ENCODE measurements at places on chromosomes 3 and 15. TPM values are rescaled to one million over a fixed set of nuclear protein-coding genes. Genes with fewer than 3 reads are reported as not detected.

The FANCD2 gene
- 12.4 TPM for total RNA-seq

The CCR9 gene
- total RNA-seq, result not detected

The NR1I2 gene
- total RNA-seq, result not detected

The DLL4 gene
- total RNA-seq, result 3.2 TPM

The UBE3A gene
- 64.0 TPM for total RNA-seq

The TUSC2 gene
- 21.7 TPM for total RNA-seq

GRCh38 chr3:146100180-146100579 is 60.8 kb downstream of the PLOD2 start:
- DNase-seq, result no peak

- DNase-seq, result no peak
Measured at GRCh38 chr15:90227816-90228772, 5.6 kb downstream of the CIB1 start.

DNA sequence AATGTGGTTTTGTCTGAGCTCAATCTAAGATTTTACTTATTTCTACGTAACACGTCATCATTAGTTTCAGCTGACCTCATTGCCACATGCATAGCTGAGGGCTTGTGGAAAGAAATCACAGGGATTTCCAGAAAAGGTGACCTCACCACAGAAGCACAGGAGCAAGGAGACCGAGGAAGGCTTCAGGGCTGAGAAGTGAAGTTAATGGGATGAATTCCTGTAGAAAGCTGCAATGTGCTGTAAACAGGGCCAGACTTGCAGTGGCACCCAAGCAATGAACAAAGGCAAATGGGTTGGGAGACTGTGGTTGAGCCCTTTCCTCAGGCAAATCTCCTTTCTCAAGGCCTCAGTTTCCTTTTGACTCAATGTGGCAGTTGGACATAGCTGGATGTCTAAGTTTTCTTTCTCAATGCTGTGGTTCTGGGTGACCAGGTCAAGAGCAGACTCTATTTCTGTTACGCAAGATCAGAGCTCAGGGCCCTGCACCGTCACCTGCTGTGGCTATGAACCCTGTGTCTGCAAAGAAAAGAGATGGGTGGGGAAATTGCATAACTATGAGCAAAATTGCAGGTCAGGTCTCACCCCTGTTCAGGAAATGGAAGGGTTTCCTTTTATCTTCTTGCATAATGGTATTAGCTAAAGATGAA is 252.2 kb upstream of the TBL1XR1 start:
- DNase-seq, result no peak

GRCh38 chr3:108298056-108298455 is 1.7 kb downstream of the HHLA2 start:
- no peak for DNase-seq

GRCh38 chr3:171289291-171289690 is 170.9 kb downstream of the TNIK start:
- DNase-seq, result no peak

DNA sequence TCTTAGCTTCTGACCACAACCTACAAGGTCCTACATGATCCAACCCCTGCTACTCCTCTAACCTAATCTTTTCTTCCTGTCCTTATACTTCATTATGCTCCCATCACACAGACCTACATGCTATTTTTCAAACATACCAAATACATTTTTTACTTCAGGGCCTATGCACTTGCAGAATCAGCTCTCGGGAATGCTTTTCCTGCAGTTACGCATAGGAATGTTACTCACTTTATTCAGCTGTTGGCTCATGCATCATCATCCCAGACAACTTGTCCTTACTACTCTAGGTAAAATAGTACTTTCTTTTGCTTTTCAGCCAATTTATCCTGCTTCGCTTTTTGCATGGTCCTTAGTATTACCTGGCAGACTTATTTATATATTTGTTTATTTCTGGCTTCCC is 105.6 kb downstream of the OXSM start:
- DNase-seq, result no peak

DNA sequence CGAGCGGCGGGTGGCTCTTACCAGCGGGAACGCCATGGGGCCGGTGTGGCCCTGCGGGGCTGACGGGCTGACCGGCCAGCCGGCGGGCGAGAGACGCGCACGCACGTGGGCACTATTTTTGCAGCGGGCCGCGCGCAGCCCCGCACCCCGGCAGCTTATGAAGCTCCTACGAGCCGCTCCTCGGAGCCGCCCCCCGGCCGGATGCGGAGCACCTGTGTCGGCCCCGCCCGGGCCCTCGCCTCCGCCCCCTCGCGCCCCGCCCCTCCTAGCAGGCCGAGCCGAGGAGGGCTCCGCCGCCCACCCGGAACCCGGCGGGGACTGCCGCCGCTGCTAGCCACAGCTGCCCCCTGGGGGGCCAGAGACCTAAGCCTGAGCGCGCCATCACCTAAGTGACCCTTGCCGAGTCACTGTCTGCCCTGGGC is 683 bp upstream of the CPEB1 start:
- no peak for DNase-seq

- no peak for DNase-seq
Measured at GRCh38 chr3:117161816-117162215, 452.2 kb downstream of the TUSC7 start.

DNA sequence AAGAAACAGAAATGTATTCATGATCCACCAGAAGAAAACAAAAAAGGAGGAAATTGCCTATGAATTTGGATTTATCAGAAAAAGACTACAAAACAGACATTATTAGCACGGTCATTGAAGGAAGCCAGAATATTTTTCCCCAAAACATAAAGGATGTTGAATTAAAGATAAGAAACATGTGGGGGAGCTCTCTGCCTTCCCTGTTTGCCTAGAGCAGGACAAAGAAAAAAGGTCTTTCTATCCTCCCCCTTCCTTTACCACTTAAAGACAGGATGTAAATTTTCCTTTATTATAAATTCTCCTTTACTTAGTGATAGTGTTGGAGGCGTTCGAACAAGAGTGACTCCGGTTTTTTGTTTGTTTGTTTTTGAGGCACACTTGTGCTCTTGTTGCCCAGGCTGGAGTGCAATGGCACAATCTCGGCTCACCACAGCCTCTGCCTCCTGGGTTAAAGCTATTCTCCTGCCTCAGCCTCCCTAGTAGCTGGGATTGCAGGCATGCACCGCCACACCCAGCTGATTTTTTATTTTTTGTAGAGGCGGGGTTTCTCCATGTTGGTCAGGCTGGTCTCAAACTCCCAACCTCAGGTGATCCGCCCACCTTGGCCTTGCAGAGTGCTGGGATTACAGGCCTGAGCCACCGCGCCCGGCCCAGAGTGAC is 14.9 kb upstream of the RPN1 start:
- no peak for DNase-seq

DNA sequence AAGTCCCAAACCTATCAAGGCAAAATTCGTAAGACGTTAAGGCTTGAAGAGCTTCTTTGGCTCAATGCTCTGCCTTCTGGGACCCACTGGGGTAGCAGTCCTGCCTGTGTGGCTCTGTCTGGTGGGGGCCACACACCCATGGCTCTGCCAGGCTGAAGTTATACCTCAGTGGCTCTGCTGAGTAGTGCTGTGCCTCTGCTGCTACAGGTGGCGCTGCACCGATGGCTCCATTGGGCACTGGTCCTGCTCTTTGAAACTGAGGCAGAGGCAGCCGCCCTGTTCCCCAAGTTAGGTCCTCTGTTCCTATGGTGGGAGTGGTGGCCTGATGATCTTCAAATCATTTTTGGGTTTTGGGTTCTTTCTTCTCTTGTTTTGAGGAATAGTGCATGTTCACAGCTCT is 68.0 kb upstream of the AP4E1 start:
- no peak for DNase-seq

DNA sequence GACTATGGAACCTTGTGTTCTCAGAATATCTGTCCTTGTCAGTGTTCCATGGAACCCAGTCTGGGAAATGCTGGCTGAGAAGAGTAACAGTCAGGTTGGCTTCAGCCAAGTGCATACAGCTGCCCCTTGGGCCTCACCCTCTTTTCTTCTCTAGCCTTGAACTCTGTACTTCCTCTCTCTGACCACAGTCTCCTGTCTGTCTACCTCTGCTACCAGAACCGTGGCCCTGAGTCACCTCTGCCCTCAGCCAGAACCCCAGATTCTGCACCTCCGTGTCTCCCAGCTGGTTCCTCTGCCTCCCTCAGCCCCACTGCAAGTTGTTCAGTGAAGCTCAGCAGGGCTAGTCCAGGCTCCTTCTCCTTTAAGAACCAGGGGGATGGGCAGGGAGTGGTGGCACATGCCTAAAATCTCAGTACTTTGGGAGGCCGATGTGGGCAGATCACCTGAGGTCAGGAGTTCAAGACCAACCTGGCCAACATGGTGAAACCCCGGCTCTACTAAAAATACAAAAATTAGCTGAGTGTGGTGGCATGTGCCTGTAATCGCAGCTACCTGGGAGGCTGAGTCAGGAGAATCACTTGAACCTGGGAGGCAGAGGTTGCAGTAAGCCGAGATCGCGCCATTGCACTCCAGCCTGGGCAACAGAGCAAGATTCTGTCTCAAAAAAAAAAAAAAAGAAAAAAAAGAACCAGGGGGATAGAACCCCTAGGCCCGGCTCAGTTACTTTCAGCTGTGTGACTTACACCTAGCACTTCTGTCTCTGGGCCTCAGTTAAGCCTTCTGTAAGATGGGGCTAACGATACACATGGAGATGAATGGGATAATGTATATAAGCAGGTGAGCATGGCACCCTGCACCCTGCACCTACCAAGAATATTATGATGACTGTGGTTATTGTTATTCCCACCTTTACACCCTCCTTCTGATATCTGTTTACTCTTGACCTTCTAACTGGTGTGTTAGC is 24.3 kb upstream of the TATDN2 start:
- DNase-seq, result no peak

DNA sequence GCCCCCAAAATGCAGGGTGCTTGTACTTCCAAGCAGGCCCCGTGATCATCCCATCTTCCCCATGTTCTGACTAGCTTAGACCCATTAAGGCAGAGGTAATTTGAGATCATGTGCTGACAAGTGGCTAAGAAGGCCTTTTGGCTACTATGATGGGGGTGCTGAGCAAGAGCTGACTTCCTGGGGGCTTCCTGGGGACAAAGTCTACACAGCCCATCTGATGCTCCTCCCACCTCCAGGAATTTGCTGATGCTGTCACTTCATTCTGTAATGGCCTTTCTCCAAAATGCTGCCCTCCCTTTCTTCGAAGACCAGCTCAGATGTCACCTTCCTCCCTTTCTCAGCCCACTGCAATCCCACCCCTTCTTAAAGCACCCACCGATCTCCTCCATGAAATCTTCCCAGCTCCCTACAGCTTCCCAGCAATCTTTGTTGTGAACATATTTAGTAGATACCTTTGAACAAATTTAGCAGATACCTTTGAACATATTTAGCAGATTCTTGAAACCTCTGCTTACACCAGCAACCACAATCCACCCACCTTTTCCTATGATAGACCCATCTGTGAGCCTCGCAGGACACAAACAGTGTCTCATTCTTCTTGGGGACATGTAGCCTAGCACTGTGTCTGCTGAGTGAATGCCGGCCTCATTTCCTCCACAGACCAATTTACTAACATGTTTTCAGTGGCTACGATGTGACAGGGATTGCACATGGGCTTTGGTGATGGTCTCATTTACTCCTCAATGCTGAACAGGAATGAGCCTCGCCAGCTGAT is 223.3 kb downstream of the EPHB1 start:
- DNase-seq, result no peak

DNA sequence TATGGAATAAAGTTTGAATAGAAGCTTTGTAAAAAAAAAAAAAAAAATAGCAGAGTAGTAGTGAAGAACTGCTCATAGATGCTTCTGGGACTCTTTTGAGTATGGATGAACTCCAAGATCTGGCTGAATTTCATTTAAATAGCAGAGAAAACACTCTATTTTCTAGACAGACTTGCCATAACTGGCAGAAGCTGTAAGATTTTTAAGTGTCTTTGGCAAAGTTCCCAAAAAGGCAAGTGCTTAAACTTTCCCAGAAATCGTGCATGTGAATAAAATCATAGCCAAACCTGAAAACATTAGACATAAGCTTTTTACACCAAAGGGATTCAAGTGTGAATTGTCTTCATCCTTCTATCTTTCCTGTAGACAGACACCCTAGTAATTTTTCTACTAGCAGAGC is 110.3 kb upstream of the MITF start:
- no peak for DNase-seq

- DNase-seq, result no peak
Measured at GRCh38 chr3:117706037-117706436, 996.5 kb downstream of the TUSC7 start.

GRCh38 chr3:63349583-63350573 is 71.8 kb downstream of the SYNPR start:
- DNase-seq, result no peak
